Psoas muscle (tissue), 8 donors: ENCODE measurements at places on chromosomes 4 and X. TPM values are rescaled to one million over a fixed set of nuclear protein-coding genes. Genes with fewer than 3 reads are reported as not detected.

The NDNF gene
- 3.0 TPM for polyA plus RNA-seq

- DNase-seq, result no peak
Measured at GRCh38 chr4:25104591-25104990, 55.7 kb downstream of the SEPSECS start.

- no peak for DNase-seq
Measured at GRCh38 chrX:48945517-48946348, 11.7 kb downstream of the OTUD5 start.

DNA sequence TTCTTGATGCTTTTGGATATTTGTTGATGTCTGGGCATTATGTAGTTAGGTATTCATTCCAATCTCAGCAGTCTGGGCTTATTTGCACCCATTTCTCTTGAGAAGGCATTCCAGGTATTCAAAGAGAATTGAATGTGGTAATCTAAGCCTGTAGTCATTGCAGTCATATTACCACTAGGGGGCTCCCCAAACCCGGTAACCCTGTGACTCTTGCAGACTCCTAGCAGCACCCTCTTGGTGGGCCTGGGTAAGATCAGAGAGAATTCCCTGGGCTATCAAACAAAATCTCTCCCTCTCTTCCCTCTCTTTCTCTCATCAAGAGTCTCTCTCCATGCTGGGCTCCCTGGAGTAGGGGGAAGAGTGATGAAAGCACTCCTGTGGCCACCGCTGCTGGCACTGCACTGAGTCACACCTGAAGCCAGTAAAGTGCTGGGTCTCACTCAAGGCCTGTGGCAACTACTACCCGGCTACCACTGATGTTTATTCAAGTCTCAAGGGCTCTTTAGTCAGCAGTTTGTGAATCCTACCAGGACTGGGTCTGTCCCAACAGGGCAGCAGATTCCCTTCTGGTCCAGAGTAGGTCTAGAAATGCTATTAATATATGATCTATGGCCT is 187.7 kb upstream of the NUDT10 start:
- no peak for DNase-seq

The CRLF2 gene
- not detected for polyA plus RNA-seq

GRCh38 chrX:119602701-119603255 is 3.4 kb downstream of the NKRF start:
- no peak for DNase-seq

- no peak for DNase-seq
Measured at GRCh38 chr4:101289306-101289705, 58.0 kb downstream of the PPP3CA start.

DNA sequence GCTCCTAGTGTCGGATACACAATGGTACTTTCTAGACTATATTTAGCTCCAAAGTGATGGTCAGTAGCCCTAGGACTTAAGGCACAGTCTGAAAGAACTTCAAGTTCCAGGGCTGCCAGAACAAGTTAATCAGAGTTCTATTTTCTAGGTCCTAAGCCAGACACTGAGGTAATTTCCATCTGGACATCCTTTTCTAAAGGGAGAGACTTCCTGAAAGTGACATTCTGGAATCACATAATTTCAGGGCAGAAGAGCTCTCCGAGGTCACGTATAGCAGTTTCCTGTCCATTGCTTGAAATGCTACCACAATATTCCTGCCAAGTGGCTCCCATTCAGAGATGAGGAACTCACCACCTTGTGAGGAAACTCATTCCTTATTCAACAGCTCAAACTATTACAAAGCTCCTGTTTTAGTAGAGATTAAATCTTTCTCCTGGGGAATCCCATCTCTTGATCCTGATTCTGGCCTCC is 117.9 kb downstream of the COL25A1 start:
- no peak for DNase-seq

GRCh38 chrX:20542072-20542471 is 275.4 kb upstream of the RPS6KA3 start:
- no peak for DNase-seq

- no peak for DNase-seq
Measured at GRCh38 chr4:14176613-14177012, 549.1 kb upstream of the BOD1L1 start.

- no peak for DNase-seq
Measured at GRCh38 chr4:137213372-137214173, 318.7 kb downstream of the PCDH18 start.

The IL21 gene
- polyA plus RNA-seq, result 0.04 TPM

- DNase-seq, result no peak
Measured at GRCh38 chr4:25246680-25247611, 13.1 kb downstream of the PI4K2B start.

The CCNB3 gene
- 0.23 TPM for polyA plus RNA-seq

GRCh38 chr4:79292008-79292407 is 33.9 kb downstream of the NAA11 start:
- no peak for DNase-seq

DNA sequence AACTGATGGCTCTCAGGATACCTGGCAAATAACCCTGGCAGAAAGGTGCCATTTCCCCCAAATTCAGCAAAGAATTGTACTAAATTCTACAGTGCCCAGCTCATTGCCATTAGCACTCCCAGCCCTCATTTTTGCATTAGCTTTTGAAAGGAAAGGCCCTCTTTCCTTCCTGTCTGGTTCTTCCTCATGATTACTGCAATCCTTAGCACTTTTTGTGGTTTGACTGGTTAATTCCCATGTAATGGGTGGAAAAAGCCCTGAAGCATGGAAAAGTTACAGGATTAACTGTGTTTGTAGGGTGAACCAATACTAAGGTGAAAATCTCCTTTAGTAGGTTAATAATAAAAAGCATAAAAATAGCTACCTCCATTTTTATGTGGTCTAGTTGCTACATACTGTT is 139.5 kb downstream of the NPNT start:
- DNase-seq, result no peak

The GUCY1A1 gene
- polyA plus RNA-seq, result 1.5 TPM

DNA sequence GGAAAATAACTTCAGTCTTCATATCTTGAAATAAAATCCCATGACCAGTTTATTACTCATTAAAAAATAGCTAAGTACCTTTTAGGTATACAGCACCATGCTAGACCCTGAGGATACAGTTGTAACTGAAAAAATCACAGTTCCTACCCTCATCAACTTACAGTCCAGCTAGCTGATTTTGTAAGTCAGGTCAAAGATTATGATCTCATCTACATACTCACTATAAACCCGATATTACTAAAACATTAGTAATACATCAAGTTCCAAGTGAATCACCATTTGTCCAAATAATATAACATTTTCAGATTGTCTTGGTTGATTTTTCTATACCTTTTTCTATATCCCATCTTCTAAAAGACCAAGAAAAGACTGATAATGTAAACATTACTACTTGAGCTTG is 333.9 kb downstream of the INPP4B start:
- DNase-seq, result no peak

GRCh38 chrX:40012868-40013265 is 84.9 kb downstream of the BCOR start:
- DNase-seq, result peak; percentile 74

DNA sequence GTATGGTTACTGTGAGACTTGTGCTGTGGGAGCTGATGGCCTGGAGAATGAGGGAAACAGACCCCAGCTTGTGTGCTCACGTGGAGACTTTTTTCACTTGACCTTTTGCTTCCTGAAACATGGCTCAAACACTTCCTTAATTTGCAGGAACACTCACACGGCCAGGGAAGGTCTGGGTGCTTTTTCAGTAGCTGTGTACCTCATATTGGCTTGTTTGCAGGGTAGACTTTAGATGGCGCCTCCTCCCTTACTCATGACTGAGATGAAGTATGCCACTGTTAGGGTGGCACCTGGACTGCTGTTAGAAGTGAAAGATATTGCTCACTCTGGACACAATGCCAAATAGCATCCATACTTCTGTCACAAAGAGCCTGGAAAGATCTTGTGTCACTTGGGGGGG is 75.7 kb upstream of the WDR1 start:
- DNase-seq, result no peak

The CDKL2 gene
- 0.40 TPM for polyA plus RNA-seq

DNA sequence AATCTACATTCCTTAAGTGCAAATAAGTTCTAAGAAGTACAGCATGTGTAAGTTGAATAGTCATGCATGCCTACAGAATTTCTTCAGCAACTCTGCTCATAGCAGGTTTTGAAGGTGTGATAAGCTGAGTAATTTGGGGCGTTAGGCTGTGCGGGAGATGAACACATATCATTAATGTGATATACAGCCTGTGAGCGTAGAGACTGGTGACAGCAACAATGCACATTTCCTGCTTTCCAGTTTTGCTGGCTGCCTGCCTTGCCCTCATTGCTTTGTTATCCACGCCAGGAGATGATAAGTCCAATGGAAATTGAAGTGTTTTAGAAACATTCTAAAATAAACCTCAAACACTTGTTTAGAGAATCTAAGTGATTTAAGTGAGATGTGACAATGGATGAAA is 1709.4 kb downstream of the ARAP2 start:
- no peak for DNase-seq

The SCML2 gene
- 1.6 TPM for polyA plus RNA-seq

The FAM184B gene
- 0.51 TPM for polyA plus RNA-seq

DNA sequence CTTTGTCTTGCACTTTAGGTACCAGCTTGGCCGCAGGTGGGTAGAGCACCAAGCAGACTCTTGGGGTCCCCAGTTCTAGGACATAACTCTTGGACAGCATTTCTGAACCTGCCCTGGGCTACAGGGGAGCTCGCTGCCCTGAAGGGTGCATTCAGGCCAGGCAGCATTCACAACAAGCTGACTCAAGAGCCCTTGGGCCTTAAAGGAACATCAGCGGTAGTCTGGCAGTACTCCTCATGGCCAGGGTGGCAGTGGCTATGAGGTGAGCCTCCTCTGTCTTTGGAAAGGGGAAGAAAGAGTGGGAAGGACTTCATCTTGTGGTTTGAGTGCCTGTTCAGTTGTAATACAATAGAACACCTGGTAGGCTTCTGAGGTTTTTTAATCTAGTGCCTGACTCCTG is 24.8 kb upstream of the SMARCA5 start:
- DNase-seq, result no peak

- no peak for DNase-seq
Measured at GRCh38 chr4:11198516-11199305, 230.0 kb downstream of the HS3ST1 start.

The P2RY4 gene
- 0.05 TPM for polyA plus RNA-seq

DNA sequence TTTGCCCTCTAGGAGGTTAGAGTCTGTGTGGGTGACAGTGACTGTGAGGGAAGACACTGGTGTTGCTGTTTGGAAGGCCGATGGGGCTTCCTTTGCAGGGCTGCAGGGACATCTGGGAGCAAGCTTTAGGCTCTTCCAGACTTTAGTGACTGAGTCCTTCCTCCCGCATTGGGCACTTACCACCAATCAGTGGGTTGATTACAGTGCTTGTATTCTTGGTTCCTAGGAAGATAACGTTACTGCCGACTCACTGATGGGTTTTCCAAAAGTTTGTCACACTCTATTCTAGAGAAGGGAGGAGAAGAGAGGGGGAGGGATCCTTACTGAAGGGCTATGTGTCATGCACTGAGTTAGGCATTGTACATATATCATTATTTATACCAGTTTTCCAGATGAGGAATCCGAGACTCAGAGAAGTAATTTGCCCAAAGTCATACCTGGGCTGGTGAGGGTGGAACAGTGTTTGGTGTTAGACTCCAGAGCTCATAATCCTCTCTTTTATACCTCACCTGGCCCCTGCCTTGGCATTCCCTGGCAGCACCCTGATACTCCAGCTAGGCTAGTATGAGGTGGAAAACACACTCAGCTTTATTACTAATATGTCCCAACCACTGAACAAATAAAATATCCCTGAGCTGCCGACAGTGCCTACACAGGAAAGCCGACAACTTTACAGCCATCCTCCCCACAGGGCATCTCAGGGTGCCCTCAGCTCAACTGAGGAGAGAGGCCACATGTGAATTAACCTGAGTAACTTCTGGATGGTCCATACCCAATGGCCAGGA is 3.8 kb downstream of the CHST7 start:
- no peak for DNase-seq

GRCh38 chrX:150543230-150544155 is 24.9 kb upstream of the MTM1 start:
- no peak for DNase-seq

- no peak for DNase-seq
Measured at GRCh38 chrX:23901060-23901459, 6.7 kb downstream of the APOO start.

The FAM149A gene
- polyA plus RNA-seq, result 3.4 TPM
